ENCODE measurements at places on chromosomes 4 and X.

GRCh38 chr4:92406488-92406887 is 102.7 kb downstream of the GRID2 start:
- DNase-seq = no peak

GRCh38 chr4:169254546-169254983 is 16.2 kb downstream of the SH3RF1 start:
- DNase-seq = no peak

DNA sequence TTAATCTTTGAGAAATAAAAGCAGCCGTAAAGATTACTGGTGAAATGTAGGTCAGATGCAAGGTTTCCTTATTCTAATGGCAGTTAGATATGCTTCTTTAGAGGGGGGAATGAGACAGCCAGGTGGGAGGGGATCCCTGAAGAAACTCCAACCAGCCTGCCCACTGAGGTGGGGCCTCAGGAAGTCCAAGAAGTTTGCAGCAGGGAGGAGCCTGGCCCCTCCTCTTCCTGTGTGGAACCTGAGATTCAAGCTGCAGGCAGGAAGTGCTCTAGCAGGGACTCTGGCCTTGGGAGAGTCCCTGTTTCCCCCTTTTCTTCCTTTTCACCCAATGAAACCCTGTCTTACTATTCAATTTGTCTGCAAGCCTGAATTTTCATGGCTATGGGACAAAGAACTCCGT is 101.4 kb upstream of the SLITRK2 start:
- DNase-seq = no peak

- DNase-seq = no peak
These were observed 42.4 kb upstream of the ARHGEF6 start for GRCh38 chrX:136823175-136823574.

DNA sequence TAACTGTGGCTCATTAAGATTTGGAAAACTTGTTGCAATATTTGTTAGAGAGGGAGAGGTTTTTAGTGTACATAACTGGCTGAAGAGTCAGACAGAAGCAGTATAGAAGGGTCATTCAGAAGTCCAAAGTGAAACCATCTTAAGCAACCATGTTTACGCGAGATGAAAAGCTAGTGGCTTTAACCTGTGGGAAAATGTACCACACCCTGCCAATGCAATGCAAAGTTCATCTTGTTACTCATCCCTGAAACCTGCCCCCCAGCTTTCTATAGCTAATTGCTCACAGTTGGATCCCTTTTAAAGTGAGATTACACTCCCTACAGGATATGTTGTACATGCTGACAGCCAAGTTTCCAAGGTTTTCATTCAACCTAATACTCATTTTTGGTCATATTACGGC is 96.7 kb upstream of the RAPGEF2 start:
- no peak for DNase-seq

DNA sequence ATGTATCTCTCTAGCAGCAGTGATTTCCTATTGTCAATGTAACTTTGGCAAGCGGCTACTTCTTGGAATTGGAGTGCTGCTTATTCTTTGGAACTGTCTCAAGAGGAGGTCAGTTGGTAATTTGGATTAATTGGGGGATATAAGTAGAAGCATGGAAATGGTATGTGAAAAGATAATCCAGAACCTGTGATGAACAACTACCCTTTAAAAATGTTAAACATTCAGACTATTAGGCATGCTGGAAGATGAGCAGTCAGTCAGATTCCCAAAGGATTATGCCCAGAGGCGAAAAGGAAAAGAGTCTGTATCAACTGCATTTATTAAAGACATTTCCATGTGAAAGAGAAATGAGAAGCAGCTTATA is 62.5 kb downstream of the SEC24D start:
- DNase-seq = no peak

GRCh38 chrX:30525732-30526131 is 51.8 kb downstream of the TASL start:
- no peak for DNase-seq

DNA sequence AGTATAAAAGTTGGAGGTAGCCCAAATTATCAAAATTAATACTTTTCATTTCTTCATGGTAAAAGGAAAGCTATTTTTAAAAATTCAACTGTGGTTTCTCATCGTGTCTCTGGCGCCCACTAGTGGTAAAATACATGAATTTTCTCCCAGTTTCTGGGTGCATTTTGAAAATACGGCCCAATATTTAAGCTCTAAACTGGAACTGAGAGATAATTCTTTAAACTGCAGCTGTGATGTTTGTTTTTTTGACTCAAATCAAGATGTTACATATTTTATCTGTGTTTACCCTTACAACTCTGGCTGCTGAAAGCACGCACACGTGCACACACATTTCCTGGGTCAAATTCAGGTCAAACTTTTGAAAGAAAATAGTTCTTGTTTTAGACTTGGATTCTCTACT is 123.9 kb upstream of the ACSL4 start:
- no peak for DNase-seq

GRCh38 chr4:35993606-35994005 is 250.7 kb downstream of the ARAP2 start:
- no peak for DNase-seq

- DNase-seq = no peak
These were observed 27.8 kb upstream of the BMP2K start for GRCh38 chr4:78748381-78748780.

DNA sequence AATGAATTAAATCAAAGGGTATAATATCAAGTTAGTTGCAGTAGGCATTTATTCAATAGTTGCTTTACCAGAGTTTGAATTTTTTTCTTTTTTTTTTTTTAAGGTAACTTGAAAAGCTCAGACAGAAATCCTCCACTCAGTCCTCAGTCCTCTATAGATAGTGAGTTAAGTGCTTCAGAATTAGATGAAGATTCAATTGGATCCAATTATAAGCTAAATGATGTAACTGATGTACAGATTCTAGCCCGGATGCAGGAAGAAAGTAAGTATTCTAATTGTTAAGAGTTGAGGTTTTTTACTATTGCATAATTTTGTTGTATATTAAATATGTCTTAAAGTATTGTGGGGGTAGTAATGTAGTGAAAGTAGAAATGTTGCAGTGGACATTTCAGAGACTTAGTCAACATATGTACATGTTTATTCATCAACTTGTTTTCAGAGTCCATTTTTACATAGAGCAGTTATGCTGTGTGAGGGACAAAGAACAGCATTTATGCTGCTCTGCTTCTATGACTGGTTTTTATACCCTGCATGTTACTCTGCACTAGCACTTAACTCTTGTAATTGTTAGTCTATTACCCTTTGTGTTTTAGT is 38.4 kb downstream of the SLAIN2 start:
- DNase-seq = no peak

DNA sequence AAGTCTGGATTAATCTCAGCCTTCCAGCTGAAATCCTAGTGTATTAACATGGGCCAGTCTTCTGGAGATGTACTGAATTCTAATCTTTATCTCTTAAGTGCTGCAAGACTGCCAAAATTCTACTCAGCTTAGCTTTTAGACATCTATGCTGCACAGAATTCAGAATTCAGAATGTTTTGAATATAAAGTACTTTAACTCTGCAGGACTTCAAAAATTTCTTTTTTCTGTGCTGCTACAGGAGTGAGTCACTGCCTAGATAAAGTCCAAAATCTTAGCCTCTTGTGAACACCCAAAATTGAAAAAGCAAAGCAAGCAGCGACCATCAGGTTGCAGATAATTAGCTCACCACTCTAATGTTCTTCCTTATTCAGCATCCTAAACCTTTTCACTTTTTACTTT is 1092.6 kb upstream of the PCDH10 start:
- no peak for DNase-seq

DNA sequence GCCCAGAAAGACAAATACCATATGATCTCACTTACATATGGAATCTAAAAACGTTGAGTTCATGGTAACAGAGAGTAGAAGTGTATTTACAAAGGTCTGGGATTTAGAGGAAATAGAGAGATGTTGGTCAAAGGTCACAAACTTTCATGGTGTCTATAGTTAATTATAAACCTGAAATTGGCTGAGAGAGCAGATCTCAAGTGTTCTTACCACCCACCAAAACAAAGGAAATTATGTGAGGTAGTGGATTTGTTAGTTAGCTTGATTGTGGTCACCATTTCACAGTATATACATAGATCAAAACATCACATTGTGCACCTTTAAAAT is 186.8 kb downstream of the NWD2 start:
- DNase-seq = no peak

DNA sequence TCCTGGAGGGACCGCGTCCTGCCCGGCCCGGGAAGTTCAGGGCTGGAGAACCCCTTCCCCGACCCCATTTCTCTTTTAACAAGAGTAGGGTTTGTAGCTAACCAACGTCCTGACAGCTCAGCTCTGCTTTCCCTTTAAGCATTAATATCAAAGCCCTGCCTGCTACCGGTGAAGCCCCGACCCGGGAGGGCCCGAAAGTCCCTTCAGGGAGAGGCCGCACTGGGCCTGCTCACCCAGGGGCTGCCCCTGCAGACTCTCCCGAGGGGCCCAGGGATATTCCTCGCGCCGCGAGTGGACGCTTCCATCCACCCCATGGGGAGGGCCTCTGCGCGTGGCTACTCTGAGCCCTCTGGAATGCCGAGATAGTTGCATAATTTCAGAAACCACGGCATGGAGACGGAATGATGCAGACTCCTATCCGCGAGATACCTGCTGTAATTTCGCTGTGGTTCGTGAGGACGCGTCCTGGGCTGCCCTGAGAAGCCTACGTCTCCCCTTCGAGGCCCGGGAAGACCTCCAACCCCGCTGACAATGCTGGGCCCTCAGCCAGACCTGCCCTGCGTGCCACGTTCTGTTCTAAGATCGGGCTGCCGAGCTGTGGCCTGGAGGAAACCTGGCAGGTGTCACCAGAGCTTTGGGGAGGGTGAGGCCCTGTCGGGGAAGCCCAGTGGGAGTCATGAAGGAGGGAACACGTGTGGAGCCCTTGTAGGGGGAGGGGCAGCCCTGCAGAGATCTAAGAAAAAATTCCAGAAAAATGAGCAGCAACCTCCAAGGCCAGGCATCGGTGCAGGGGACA is 999 bp upstream of the CTBP1 start:
- no peak for DNase-seq

DNA sequence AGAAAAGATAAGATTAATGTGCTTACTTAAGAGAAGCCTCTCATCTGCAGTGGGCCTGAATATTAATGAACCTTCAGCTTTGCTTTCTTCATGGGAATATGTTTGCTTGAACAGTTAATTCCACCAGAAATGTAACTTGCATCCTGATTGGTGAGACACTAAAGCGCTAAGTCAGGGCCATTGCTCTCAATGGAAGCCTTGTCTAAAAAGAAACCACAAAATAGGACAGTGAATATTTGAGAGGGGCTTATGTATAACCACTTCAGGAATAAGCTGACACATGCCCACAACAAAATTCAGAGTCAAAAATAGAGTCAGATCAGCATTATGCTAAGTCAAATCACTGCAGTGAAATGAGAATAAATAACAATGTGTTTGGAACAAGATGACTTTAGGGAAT is 1125.8 kb downstream of the STIM2 start:
- no peak for DNase-seq

DNA sequence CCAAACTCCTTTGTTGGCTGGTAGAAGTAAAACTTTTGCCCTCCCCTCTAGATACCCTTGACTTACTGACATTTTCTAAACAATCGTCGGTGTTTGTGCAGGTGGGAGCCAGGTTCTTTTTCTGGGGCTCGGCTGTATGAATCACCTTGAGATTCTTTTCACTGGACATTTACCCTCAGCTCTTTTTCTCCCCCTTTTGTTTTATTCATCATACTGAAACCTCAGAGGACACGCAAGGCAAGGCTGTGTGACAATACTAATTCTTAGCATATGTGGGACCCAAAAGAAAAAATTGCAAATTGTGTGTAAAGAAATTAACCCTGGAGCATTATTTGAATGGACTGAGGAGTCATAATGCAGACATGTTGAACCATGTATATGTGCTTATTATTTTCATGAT is 194.0 kb downstream of the PCDH19 start:
- no peak for DNase-seq

DNA sequence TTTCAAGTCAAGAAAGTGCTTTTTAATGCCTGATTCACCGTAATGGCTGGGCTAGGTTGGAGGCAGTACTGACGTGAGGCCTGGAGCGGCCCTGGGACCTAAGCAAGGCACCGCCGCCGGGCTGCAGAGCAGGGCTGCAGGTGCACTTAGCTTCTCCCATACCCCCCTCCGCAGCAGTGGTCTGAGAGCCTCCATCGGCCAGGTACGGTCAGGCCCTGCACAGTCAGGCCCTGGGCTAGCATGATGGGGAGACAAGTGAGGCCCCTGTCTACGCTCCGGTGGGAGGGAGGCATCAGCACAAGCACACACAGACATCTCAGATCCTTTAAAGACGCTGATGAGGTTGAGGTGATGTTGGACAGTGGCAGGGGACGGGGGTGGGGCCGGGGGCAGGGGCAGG is 4.7 kb downstream of the MAEA start:
- no peak for DNase-seq

GRCh38 chr4:83113429-83113786 is 1.1 kb downstream of the PLAC8 start:
- DNase-seq = no peak

GRCh38 chr4:22237155-22237751 is 278.6 kb downstream of the ADGRA3 start:
- DNase-seq = no peak

GRCh38 chr4:75254745-75255144 is 259.5 kb downstream of the RCHY1 start:
- DNase-seq = no peak

DNA sequence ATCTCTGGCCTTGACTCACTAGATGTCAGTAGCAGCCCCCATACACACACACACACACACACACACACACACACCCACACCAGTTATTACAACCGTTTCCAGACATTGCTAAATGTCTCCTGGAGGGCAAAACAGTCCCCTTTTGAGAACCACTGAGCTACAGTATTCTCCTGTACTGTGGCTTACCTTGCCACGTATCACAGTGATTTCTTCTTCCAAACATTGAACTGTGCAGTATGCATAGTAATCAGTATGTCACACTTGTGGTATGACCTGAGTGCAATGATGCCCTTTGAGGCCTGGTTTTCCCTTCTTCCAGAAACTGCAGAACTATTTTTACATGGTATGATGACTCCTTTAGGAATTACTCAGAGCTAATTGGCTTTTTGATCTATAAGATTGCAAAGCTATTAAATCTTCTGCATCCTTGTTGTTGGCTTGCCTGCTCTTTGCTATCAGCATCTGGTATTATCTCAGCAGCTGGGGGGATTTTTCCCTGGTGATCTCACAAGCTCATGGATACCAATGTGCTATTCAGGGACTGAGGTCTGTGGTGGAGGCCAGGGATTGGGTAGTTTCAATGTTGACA is 3.6 kb upstream of the THOC2 start:
- DNase-seq = no peak

GRCh38 chr4:82787342-82787741 is 11.3 kb downstream of the SCD5 start:
- DNase-seq = no peak

DNA sequence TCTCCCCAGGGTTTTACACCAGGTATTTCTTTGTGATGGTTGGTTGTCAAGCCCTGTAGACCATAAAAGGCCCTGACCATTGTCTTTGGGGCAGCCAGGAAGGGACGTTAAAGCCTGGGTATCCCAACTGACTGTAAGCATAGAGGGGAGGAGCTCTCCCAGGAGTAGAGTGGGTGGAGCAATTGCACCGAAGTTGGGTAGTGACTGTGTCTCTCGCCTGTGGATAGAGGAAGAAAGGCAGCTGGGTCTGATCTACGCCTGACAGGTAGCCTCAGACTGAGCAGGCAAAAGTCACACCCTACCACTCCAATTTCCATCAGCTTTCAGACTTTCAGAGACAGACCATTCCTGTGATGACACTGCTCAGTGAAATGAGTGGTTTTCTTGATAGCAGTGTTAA is 123.3 kb downstream of the KLHL8 start:
- DNase-seq = no peak

Measured in hippocampal formation (tissue), 2 donors.